ENCODE measurements at places on chromosomes 11 and 22. TPM values are rescaled to one million over a fixed set of nuclear protein-coding genes. Genes with fewer than 3 reads are reported as not detected.

The ESAM gene
- 119 TPM for total RNA-seq

GRCh38 chr22:48431014-48431413 is 1396.7 kb downstream of the BRD1 start:
- no peak for DNase-seq

- no peak for DNase-seq
Measured at GRCh38 chr11:99505316-99505715, 484.6 kb downstream of the CNTN5 start.

- DNase-seq = no peak
Measured at GRCh38 chr22:22075382-22076163, 93.0 kb upstream of the TOP3B start.

GRCh38 chr22:25488244-25489020 is 76.0 kb upstream of the GRK3 start:
- no peak for DNase-seq

- no peak for DNase-seq
Measured at GRCh38 chr22:40567106-40567505, 69.4 kb downstream of the MRTFA start.

The UBQLNL gene
- total RNA-seq = 0.50 TPM

The PLAAT4 gene
- 105 TPM for total RNA-seq

DNA sequence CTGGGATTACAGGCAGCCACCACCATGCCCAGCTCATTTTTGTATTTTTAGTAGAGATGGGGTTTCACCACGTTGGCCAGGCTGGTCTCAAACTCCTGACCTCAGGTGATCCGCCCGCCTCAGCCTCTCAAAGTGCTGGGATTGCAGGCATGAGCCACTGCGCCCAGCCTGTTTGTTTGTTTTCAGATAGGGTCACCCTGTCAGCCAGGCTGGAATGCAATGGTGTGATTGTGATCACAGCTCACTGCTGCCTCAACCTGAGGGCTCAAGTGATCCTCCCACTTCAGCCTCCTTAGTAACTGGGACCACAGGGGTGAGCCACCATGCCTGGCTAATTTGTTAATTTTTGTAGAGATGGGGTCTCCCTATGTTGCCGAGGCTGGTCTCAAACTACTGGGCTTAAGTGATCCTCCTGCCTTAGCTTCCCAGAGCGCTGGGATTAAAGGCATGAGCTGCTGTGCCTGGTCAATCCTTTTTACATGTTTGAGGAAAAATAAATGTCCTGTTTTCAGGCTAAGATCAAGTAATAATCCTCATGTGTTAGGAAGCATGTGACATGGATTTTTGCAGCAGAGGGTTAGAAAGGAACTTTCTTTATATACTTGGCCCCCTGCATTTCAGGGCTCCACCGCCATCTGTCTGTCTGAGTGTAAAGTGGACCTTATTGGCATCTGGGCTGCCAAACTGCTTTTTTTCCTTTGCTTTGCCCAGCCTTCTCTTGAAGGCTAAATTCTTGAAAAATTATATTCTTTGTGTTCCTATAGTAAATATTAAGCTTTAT is 4.8 kb upstream of the SLC3A2 start:
- no peak for DNase-seq

The PLAAT5 gene
- 4.6 TPM for total RNA-seq

- no peak for DNase-seq
Measured at GRCh38 chr11:33932721-33933120, 40.8 kb upstream of the LMO2 start.

The OR52K1 gene
- 0.09 TPM for total RNA-seq

DNA sequence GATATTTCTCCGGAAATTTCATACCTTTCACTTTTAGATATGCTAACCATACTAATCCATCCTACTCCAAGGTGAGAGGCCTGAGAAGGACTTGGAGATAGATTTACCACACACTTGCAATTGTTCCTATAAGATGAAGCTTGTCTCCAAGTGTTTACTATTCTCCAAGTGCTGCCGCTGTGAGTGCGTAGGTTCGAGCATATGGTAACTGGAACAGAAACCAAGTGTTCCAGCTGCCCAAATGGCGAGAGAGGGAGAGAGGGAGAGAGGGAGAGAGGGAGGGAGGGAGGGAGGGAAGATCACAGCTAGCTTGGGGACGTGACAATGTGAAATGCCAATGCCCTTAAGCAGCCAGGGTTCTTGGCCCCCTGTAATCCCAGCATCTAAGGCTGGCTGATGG is 21.5 kb downstream of the ASCC2 start:
- no peak for DNase-seq

DNA sequence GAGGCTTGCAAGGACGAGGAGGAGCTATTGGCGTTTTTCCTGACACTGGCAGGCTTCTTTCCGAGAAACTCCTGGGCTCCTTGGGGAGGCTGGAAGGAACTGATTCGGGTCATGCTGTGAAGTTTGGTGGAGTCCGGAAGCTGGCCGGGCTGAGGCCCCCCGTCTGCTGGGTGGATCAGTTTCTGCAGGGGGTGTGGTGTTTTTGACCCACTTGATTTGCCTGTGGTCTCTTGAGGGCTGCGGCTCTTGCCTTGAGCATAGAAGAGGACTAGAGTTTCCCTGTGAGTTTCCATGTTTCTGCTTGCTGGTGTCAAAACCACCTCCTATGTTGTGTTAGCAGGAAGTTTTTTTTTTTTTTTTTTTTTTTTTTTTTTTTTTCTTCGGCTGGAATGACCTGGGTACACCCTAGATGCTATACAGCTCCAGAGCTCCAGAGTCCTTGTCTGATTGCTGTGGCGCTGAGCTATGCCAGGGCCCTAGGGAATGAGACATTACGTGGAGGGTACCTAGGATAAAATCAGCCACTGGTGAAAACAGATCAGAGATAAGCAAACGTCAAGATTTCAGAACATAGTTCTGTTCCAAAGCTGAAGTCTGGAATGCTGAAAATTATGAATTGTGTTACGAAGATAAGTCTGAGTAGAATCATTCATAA is 728 bp downstream of the TBC1D22A start:
- peak; percentile 29 for DNase-seq

The SEC14L6 gene
- 4.0 TPM for total RNA-seq

The VSIG2 gene
- 35.6 TPM for total RNA-seq

DNA sequence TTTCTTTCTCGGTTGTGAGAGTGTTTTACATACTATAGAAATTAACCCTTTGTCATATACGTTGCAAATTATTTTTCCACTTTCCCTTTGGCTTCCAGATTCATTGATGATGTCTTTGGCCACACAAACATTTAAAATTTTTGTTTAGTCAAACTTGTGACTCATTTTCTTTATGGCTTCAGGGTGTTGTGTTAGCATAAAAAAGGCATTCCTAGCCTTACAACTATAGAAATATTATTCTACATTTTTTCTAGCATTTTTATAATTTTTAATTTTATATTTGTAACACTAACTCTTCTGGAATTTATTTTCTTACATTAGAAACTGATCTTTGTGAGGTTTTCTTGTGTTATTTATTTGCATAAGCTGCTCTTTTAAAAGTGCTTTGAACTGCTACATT is 12.1 kb downstream of the GRIA4 start:
- no peak for DNase-seq

GRCh38 chr11:20873054-20873453 is 203.7 kb downstream of the NELL1 start:
- DNase-seq = no peak

The FGF19 gene
- total RNA-seq = not detected

- DNase-seq = peak; percentile 72
Measured at GRCh38 chr22:46147471-46148267, 2.7 kb upstream of the PPARA start.

- no peak for DNase-seq
Measured at GRCh38 chr11:72228229-72228843, 3.8 kb downstream of the INPPL1 start.

The OSBP2 gene
- 4.0 TPM for total RNA-seq

The PNPLA5 gene
- not detected for total RNA-seq

DNA sequence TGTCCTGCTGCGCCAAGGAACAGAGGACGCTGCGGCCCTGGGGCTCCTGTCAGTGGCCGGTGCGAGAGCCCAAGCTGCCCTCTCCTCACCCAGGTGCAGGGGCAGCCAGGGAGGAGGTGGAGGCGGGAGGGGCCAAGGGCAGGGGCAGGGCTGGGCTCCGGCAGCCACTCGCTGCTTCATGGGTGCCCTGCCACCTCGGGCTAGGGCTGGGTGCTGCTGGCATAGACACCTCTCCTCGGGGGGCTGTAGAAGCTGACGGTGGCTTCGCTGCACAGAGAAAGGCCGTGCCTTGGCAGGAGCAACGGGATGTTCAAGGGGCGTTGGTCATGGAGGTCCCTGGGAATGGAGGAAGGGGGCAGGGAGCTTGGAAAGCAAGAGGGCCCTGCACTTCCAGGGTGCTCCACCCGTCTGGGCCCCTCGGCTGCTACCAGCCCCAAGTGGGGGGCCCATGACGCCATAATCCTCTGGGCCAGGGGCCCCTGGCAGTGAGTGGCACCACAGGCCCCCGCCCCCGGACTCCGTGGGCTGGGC is 1.6 kb upstream of the TBX1 start:
- DNase-seq = no peak

The RIC3 gene
- 8.2 TPM for total RNA-seq

The PGM2L1 gene
- 6.8 TPM for total RNA-seq

DNA sequence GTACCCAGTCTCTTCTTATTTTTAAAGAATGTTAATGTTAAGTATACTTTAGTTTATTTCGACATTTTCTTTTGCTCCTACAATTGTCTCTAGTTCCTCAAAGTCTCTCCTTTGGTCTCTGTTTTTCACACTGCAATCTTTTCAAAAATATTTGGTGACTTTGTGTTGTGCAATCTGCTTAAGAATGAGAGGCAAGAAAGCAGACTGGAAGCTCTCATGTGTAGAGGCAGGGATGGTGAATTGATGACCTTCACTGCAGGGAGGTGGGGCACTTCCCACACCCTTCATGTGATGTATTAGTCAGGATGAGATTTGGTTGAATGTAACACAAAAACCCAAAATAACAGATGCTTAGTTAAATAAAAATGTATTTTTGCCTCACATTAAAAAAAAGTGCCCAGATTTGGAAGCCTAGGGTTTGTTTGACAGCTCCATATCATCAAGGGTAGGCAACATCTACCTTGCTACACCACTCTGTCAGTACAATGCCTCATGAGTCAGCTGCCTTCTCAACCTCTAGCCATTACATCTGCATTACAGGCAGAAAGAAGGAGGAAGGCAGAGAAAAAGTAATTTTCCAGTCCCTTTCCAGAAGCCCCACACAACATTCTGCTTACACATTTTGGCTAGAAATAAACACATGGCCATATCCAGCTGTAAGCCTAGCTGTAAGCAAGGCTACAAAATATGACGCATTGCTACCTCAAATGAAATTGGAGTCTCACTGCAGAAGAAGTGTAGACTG is 3.8 kb upstream of the MMP27 start:
- DNase-seq = no peak

The CCDC188 gene
- 1.1 TPM for total RNA-seq

DNA sequence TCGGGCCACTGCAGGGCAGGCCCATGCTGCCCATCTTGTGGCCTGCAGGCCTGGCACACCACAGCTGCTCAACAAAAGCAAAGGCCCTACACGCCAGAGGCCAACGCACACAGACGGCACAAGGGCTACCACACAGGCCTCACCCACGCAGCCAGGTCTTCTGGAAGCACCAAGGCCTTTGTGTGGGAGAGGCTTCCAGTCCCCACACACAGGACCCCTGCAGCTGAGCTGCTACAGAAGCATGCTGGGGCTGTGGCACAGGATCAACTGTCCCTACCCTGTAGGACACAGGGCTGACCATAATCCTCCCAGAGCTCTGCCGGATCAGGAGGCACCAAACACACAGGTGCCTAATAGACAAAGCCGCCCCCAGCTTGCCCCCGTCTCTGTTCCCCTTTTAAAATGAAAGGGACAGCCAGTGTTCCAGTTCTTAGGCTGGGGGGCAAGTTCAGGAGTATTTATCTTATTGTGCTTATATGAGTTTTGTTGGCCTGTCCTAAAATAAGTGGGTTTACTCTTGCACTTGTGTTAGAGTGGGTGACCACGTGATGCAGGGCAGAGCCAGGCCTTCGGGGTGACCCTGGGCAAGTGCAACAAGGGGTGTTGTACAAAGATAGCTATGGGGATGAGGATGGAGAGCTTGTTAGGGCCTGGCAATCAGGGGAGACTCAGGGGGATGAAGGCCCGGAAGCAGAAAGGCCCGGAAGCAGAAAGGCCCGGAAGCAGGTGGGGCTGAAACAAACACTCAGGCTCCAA is 5.4 kb downstream of the TTLL12 start:
- DNase-seq = no peak

GRCh38 chr11:47415091-47415854 is 6.9 kb downstream of the SLC39A13 start:
- DNase-seq = no peak

The WNT11 gene
- total RNA-seq = 4.8 TPM

The TNNI2 gene
- 8.5 TPM for total RNA-seq

DNA sequence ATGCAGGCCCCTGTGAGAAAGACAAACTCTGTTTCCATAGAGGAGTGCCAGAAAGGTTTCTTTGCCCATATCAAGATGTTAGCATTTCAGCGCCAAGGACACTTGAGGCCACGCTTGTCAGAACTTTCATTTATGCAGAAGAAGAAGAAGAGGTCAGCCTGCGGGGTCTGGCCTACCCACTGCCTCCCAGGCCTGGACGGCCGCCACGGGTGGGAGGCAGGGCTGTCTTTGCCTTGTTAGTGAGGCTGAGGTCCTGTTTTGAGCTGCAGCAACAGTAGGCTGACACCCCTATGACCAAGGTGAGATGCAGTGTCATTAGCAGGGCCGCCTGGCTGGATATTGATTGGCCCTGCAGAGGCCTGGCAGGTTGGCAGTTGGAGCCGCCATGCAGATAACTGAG is 183.9 kb downstream of the GRIK4 start:
- no peak for DNase-seq

DNA sequence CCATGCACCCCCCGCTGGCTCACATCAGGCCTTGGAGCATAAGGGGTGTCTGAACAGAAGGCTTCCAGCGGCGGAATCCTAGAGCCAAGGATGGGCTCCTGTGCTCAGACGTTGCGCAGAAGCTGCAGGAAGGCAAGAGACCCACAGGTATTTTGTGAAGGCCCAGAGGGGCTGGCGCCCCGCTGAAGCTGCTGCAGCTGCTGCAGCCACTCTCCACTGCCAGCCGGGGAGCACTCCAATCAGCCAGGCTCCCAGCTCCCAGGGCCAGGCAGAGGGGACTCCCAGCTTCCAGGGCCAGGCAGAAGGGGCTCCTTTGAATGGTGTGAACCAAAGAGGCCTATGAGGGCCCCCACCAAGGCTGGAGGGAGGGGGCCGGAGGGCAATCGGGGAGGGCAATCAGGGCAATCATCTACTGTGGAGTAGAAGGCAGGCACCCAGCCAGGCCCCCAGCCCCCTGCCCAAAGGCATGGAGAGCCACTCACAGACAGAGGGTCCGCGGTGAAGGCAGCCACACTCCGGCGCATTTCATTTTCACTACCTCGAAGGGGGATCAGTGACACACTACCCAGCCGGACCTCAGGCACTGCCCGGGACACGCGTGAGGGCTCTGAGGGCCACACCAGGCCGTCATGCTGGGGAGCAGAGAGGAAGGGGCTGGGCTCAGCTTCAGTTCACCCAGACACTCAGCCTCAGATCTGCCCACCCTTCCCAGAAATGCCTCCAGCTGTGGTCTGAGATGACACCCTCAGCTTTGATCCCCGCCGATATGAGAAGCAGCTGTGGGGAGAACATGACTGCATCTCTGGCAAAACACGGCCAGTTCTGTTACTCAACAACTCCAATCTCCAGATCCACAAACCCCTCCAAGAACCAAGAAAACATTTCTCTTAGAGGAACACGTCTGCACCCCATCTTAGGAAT is 11.6 kb upstream of the PDE2A start:
- peak; percentile 81 for DNase-seq

The SLC5A1 gene
- total RNA-seq = 0.42 TPM
